ENCODE measurements at places on chromosomes 7 and 10.

DNA sequence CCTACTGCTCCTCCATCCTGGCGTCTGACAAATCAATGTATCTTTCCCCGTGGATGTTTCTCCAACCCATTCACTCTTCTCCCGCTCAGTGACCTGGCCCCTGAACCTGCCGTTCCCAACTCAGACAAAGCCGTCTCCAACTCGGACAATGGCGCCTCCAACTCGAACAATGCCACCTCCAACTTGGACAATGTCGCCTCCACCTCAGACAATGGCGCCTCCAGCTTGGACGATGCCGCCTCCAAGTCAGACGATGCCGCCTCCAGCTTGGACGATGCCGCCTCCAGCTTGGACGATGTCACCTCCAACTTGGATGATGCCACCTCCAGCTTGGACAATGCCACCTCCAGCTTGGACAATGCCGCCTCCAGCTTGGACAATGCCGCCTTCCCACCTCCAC is 608.6 kb downstream of the DNAJB6 start:
- no peak for ATAC-seq

DNA sequence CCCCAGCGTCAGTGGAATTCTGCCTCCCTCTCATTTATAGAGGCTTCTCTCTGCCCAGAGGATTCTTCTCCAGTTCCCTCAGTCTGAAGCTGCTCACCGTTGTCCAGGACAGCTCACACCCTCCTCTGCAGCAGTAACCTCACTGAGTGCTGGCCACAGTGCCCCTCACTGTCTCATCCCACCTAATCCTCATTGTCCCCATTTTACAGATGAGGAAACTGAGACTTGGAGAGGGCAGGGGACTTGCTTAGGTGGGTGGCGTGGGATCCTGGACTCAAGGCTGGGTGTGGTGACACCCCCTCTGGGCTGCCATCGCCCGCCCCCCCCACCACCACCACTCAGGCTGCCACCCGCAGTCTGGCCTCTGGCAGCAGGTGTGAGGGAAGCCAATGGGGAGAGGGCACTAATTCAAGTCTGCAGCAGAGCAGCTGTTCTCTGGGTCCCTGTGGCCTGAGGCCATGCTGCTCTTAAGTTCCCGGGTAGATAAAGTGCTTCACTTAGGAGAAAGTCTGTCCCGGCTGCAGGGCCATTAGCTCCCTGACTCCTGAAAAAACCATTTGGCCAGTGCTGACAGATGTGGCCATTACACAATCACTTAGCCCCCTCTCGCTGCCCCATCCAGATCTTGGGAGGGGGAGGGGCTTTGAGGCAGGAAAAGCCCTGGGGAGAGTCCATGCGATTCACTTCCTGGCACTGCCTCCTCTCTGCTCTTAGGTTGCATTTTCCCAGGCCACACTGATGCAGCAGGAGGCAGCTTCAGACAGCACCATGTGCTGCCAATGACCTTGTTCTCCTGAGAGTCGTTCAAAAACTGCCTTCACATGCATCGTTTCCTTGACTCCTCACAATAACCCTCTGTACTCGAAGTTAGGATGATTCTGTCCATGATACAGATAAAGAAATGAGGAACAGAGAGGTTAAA is 36.3 kb downstream of the DRGX start:
- ATAC-seq: no peak

DNA sequence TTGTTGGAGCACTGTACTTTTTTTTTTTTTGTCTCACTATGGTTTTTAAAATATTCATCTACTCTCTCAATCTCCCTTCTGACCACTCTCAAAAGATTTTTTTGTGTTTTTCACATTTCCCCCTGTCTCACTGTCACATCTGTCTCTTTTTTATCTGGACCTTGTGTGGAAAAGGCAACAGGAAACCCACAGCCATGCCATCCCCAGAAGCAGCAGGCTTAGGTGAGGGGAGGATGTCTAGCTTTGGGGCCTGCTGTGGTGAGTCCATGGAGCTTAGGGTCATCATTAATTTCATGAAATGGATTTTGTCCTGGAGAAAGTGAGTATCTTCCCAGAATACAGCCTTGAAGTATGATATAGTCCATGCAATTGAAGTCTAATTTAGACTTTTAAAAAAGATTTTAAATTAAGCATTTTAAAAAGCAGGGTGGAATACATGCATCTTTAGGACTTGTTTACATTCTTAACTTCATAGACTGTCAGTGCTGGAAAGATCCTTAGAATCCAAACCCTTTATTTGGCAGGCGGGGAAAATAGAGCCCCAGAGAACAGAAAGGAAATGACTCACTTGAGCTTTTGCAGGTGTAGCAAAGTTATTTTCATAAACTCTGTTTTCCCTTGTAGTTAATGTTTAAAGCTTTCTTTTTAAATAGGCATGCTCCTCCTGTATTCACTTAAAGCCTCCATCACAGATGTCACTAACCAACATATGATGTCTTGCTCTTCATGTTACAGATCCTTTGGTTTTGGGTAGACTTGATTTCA is 25.1 kb downstream of the MINDY4 start:
- no peak for ATAC-seq

DNA sequence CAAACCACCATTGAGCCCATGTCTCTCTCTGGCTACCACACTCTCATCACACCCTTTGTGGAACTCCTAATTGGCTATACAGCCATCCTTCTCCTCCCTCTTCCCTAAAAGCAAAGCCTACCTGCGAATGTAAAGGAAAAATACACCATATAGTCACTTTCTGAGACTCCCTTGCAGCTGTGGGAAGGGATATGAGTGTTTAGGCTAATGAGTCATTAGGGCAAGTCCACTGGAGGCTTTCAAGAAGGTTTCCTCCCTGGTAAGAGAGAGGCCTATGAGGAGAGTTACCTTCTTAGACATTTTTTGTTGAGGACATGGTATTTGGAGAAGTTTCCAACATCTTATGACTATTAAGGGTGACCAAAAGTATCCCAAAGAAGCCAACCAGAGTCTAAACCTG is 4.1 kb upstream of the TMEM243 start:
- ATAC-seq: no peak

DNA sequence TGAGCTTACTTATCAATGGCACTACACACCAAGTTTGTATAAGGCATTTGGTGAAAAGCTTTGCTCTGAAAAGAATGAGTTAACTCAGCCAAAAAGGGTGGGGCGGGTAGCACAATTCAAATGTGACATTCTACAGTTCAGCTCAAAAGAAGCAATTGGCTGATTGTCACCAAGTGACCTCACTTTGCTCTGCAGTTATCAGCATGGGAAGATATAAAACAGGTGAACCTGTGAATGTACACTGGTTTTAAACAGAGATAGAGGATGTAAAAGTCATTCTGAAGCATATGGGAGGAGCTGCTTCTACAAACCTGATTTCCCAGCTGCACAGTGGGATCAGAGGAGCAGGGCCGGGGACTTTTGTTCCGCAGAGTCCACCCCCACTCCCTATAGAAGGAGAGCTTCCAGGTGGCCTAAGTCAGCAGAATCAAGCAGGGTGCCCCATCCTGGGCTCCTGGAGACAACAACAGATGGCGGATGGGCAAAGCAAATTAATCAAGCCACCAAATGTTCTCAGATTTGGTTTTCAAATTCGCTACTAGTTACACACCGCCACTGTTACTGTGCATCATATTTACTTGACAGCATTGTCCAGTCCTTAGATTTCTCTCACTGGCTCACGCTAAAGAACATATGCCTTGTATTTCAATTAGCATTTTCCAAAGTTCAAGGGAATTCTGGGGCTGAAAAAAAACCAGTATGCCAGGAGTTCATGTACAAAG is 27.5 kb upstream of the NPVF start:
- no peak for ATAC-seq

Data from stimulated activated memory B cell treated with anti-CD40 and anti-IgM and Interleukin-4, amounts not matched to agents 10 μg/mL and 1 μg/mL and 100 μg/mL, for 72 hours (primary cell).